ENCODE measurements at places on chromosomes 2 and 18.
A peak's percentile ranks its signal among the peaks of the same experiment; 100 is the strongest.

DNA sequence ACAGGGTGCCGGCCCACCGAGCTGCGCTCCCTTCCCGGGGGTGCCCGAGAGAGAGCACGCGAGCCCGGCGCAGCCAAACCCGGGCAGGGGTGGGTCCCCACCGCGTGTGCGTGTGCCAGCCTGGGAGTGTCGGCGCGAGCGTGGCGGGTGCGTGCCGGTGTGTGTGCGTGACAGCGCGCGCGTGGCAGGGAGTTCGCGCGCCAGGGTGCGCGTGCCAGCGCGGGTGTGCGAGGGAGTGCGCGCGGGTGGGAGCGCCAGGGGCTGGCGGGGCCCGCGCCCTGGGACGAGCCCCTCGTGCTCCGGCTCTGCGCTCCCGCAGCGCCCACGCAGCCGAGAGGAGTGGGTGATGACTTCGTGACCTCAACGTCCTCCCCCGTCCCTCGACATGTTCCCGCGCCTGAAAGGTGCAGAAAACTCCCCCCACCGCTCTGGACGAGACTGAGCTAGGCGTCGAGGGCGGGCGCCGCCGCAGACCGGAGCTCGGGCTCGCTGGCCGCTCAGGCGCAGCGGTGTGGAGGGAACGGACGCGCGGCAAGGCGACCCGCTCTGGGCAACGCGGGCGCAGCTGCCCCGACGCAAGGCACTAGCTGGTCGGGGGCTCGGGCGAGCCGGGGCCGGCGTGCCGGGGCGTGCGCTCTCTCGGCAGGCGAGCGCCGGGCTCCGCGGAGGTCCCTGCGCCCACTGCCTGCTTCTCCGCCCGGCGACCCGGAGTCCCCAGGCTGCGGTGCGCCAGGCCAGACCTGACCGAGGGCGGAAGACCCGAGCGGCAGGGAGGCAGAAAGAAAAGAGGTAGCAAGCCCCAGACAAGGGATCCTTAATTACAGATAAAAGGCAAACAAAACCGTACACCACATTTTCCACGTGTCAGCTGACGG lies 582.8 kb downstream of the ZEB2 start:
- peak; percentile 45 for DNase-seq

GRCh38 chr2:118657466-118657865 lies 190.0 kb downstream of the EN1 start:
- no peak for DNase-seq

DNA sequence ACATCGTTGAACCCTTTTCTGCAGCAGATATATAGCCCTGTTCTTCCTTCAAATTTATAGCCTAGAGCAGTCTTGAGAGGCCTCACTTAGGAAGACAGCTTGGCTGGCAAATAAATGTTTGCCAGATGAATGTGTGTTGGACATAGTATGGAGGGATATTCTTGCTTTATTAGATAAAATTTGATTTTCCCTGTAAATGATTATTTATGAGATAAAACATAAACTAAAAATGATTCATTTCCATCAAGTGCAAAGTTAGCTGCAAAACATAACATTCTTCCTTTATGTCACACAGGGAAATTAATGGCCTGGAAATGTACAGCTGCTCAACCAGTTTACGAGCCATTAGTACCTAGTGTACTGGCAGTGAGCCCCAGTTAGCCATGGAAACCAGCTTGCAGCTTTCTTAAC lies 82.5 kb downstream of the LIMS1 start:
- DNase-seq: peak; percentile 63

DNA sequence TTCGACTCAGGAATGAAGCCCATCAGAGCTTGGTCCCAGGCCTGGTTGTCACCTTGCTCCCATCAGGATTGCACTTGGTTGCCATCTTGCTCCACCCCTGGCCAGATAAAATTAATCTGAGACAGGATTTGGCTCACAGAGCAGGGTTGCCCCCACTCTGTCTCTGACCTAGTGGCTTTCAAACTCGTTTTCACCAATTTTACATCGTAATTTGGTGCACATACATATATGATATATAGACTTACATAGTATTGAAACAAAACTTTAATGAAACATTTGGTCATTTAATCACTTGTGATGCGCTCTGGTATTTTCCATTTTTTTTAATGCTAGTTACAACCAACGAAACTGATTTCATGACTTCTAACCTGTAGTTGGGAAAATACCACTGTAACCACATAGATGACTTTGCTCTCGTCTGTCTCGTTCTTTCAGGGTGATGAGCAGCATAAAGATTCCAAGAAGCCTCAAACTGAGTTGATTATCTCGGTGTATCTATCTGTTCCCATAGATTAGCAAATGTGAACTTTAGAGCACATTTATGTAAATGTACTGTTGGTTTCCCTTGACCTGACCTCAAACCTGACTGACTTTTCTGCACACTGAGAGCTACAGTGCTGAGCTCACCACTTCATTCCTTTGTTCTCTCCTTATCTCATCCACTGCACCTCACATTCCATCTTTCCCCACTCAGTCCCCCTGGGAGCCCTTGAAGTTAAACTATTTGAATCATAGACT lies 30.5 kb upstream of the PLB1 start:
- DNase-seq: no peak

DNA sequence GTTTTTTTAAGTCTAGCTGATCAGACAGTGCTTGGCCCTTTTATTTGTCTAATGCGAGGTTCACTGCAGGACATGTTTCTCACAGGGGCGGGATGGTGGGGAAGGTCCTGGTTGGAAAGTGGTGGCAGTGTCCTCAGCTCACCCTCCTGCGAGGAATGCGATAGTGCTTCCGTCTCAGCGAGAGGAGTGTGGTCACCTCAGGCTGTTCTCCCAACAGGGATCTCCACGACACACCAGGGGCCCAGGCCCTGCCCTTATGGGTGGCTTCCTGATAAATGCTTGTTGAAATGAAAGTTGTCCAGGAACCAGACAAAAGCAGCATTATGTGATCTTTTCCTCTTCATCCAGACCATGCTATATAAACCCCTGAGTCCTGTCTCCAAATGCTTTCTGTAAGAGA lies 70.1 kb downstream of the BOLA3 start:
- DNase-seq: no peak

DNA sequence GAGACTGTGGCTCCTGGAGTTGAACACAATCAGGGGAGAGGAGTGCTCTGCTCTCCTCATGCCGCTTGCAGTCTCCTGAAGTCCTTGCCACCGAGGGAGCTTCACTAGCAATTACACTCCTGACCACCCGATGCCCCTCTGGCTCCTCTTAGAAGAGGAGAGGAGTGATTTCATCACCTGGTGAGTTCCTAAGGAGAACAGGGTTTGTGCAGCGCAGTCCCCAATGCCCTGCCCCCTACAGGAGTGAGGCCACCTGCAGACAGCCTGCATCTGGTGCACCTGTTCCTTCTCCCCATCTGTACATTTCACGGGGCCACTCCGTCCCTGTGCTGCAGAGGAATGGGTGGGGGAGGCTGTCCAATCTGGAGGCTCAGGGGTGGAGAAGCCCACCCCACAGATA lies 267.2 kb downstream of the HRH4 start:
- no peak for DNase-seq

DNA sequence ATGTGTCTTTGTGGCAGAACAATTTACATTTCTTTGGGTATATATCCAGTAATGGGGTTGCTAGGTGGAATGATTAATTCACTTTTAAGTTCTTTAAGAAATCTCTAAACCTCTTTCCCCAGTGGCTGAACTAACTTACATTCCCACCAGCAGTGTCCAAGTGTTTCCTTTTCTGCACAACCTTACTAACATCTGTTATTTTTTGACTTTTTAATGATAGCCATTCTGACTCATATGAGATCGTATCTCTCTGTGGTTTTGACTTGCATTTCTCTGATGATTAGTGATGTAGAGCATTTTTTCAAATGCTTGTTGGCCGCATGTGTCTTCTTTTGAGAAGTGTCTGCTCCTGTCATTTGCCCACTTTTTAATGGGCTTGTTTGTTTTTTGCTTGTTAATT lies 43.1 kb upstream of the PTH2R start:
- no peak for DNase-seq

GRCh38 chr2:224659714-224660113 lies 56.5 kb downstream of the CCDC195 start:
- no peak for DNase-seq

DNA sequence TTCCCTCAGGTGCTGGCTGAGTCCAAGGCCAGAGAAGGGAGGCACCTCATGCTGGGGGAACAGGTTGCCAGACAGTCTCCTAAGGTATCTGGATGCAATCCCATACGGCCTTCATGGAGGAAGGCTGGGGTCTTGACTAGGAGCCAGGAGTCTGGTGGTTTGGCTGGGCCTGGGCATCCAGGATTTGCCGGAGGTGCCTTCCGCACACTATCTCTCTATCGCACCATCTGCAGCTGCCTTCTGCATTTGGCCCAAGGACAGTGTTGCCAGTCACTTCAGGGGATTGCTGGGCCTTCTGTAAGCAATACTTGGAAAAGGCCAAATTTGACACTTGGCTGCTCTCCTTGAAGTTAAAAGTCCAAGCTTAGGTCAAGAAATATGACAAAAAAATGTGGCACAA lies 327.2 kb downstream of the EN1 start:
- DNase-seq: no peak

DNA sequence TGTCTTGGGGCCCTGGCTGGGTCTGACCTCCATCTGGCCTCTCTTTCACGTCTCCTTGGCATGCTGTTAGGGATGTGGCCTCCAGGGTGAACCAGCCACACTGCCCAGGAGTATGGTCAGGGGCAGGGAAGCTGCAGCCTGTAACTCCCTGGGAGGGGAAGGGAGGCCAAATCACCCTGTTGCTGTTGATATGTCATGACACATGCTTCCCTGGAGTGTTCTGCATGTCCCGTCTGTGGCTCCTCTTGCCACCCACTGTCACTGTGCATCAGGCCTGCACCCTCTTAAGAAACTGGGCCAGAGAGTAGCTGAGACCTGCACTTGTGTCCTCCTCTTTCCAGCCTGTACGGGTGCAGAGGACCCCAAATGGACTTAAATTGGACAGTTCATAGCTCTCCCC lies 221.3 kb downstream of the FHOD3 start:
- no peak for DNase-seq

GRCh38 chr2:231169488-231169887 lies 28.9 kb upstream of the ARMC9 start:
- DNase-seq: no peak

DNA sequence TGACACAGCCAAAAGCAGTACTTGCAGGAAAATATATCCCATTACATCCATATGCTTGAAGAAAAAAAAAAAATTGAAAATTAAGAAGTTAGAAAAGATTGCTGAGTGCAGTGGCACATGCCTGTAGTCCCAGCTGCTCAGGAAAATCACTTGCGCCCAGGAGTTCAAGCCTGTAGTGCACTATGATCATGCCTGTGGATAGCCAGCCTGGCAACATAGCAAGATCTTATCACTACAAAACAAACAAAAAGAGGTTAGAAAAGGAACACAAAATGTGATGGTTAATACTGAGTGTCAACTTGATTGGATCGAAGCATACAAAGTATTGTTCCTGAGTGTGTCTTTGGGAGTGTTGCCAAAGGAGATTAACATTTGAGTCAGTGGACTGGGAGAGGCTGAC lies 361.9 kb downstream of the NYAP2 start:
- DNase-seq: no peak

GRCh38 chr2:30239308-30239985 lies 8.1 kb downstream of the LBH start:
- DNase-seq: no peak

- DNase-seq: no peak
Measured at GRCh38 chr2:22821458-22821857, 563.5 kb upstream of the KLHL29 start.

DNA sequence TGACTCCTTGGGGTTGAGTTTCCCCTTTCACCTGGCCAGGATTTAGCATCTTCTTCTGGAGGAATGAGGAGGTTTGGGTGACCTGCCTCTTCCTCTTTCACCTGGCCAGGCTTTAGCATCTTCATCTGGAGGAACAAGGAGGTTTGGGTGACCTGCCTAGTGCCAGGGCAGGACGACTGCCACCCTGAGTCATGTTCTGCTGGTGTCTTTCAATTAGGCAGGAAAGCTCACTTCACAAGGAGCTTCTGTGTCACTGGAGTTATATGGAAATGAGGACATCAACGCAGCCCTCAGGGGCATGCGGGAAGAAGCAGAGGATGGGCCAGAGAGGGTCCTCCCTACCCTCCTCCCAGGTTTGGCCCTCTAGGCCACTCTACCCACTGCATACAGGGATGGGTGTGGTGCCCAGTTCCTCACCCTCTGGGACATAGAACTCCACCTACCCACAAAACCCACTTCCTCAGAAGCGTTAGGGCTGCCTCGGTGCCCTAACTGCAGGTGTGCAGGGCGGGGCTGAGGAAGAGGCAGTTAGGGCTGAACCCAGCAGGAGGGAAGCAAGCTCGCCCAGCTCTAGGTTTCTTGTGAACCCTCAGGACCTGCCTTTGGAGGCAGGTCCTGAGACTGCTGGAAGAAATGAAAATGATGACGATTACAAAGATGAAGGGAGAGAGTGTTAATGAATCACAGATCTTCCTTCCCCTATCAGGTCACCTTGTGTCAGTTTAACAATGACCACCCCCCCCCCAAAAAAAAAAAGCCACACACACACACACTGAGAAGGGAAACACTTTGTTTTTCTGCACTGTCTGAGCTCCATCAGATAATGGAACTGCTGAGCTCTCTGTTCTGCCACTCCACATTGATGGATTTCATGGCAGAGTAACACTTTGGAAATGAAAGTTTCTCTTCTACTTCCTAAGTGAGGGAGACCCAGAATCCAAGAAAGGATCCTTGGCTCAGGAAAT lies 71.0 kb downstream of the ARL4C start:
- DNase-seq: no peak

DNA sequence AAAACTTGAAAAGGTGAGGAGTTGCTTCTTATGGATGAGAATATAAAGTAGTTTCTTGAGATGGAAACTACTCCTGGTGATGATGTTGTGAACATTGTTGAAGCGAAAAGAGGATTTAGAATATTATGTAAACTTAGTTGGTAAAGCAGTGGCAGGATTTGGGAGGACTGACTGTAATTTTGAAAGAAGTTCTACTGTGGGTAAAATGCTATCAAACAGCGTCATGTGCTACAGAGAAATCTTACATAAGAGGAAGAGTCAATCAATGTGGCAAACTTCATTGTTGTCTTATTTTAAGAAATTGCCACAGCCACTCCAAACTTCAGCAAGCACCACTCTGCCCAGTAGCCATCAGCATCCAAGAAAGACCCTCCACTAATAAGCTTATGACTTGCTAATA lies 112.9 kb upstream of the ZEB2 start:
- no peak for DNase-seq

DNA sequence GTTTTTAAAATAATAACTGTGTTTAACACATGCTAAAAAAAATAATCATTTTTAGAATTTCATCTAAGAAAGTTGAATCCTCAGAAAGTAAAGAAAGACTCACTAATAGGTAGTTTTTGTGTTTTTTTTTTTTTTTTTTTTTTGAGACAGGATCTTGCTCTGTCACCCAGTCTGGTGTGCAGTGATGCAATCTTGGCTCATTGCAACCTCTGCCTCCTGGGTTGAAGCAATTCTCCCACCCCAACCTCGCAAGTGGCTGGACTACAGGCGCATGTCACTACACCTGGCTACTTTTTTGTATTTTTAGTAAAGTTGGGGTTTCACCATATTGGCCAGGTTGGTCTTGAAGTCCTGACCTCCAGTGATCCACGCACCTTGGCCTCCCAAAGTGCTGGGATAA lies 7.1 kb downstream of the CKAP2L start:
- no peak for DNase-seq

GRCh38 chr2:99711144-99711543 lies 221.3 kb upstream of the REV1 start:
- DNase-seq: no peak
